Ovary (tissue), 10 donors: ENCODE measurements at places on chromosomes 3 and 15. TPM values are rescaled to one million over a fixed set of nuclear protein-coding genes. Genes with fewer than 3 reads are reported as not detected.

GRCh38 chr15:73944161-73945129 is 18.2 kb downstream of the LOXL1 start:
- DNase-seq, result no peak

GRCh38 chr3:187264021-187264420 is 27.5 kb downstream of the MASP1 start:
- no peak for DNase-seq

OXTR gene
- total RNA-seq, result 14.9 TPM

BUB1B gene
- 0.43 TPM for total RNA-seq

- DNase-seq, result no peak
These were observed 30.1 kb upstream of the XIRP1 start for GRCh38 chr3:39222462-39222861.

DNA sequence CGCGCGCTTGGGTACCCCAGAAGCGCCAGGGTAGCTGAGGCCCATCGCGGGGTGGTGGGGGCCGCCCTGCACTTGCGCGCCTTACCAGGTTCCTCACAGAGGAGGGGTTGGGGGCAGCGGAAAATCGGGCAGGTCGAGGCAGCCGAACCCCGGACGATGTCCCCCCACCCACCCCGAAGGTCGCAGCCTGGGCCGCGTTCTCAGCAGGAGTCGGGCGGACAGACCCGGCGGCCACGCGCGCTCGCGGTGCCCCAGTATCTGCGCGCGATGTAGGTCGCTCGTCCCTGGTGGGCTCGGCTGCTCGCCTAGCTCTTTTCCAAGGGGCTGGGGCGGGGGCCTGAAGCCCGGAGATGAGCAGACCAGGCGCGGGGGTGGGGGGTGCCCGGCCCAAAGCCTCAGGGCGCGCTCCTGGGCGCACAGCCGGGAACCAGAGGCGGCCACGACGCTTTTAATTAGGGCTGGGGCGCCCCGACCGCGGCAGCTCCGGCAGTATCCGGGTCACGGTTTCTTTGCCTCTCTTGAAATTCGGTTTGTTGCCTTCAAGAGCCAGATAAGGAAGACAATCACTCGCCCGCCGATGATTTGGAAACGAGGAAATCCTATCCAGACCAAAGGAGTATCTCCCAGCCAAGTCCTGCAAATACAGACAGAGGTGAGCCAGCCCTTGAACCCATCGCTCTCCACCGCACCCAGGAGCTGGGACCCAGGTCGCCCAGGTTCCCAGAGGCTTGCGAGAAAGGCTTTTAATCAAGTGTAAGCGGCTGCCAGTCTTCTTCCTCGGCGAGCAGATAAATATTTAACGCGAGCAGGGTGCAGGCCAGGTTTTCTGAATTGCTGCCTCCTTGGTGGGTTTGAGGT is 4.6 kb downstream of the SKOR1 start:
- no peak for DNase-seq

- peak; percentile 60 for DNase-seq
These were observed 21.3 kb downstream of the DUT start for GRCh38 chr15:48352474-48353072.

SV2B gene
- 0.26 TPM for total RNA-seq

IL17RD gene
- total RNA-seq, result 14.4 TPM

ARHGEF26 gene
- 11.7 TPM for total RNA-seq

SLC28A1 gene
- total RNA-seq, result not detected

NR1I2 gene
- 0.62 TPM for total RNA-seq

DNA sequence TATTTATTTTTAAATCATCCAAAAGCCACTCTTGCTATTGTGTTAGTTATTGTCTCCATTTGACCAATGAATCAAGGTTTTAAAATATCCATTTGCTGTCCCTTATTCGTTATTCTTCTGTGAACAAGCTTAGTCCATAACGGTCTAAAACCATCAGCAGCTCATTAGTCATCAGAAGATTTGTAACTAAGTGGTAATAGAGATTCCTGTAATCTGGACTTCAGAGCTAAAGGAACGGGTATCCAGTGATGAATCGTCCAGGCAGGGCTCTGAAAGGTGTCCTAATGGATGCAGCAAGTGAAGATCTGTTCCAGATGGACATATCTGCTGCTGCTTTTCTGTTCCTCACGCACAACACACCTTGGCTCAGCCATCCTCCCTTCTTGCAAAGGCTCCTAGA is 362.7 kb upstream of the CFAP20DC start:
- DNase-seq, result no peak

LRRC2 gene
- 4.6 TPM for total RNA-seq

DNA sequence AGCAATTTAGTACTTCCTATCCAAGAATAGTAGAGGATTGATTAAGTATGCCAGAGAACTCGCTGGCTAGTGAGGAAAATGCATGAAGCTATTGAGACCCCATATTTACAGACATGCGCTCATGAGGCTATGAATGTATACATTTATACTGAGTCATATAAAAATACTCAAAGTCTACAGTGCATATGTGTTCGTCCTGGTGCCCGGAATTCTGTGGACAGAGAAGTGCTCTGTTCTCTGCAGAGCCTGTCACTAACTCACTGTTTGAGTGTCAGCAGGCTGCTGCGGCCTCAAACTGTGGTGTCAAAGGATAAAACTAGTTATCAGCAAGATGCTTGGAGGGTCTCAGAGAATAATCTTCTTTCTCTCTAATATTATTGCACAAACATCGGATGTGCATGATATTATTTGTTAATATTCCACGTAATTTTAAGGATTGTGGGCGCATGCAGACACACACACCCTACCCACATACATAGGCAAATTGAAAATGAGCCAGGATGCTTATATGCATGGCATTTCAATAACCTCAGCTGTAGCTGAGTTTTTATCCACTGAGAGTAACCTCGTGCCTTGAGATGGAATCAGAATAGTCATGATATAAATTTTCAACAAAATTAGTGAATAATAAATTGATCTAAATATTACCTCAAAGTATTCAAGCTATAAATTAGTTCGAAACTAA is 50.0 kb upstream of the TSC22D2 start:
- no peak for DNase-seq

DNA sequence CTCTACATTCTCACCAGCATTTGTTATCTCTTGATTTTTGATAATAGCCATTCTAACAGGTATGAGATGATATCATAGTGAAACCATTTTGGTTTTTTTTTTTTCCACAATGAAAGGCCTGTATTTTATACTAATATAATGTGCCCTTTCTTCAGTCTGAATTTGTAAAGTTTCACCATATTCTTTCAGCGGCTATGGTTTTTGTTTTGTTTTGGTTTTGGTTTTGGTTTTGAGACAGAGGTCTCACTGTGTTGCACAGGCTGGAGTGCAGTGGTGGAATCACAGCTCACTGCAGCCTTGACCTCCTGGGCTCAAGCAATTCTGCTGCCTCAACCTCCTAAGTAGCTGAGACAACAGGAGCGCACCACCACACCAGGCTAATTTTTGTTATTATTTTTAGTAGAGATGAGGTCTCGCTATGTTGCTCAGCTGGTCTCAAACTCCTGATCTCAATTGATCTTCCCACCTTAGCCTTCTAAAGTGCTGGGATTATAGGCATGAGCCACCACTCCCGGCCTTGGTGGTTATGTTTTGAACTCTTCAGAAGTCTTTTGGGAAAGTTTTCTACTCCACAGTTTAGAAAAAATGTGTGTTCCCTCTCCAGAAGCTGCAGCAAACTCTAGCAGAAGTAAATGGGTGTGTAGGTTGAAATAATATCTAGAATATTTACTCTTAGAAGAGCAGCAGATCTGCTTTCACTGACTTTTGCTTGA is 110.2 kb upstream of the UMPS start:
- no peak for DNase-seq

GRCh38 chr15:100968050-100968966 is 49.2 kb downstream of the LRRK1 start:
- no peak for DNase-seq

SEMA5B gene
- 0.36 TPM for total RNA-seq

DNA sequence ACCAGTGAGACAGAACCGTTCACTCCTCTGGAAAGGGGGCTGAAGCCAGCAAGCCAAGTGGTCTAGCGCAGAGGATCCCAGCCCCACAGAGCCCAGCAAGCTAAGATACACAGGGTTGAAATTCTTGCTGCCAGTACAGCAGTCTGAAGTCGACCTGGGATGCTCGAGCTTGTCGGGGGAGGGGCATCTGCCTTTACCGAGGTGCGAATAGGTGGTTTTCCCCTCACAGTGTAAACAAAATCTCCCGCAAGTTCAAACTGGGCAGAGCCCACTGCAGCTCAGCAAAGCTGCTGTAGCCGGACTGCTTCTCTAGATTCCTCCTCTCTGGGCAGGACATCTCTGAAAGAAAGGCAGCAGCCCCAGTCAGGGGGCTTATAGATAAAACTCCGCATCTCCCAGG is 11.4 kb downstream of the CEP97 start:
- no peak for DNase-seq

DNA sequence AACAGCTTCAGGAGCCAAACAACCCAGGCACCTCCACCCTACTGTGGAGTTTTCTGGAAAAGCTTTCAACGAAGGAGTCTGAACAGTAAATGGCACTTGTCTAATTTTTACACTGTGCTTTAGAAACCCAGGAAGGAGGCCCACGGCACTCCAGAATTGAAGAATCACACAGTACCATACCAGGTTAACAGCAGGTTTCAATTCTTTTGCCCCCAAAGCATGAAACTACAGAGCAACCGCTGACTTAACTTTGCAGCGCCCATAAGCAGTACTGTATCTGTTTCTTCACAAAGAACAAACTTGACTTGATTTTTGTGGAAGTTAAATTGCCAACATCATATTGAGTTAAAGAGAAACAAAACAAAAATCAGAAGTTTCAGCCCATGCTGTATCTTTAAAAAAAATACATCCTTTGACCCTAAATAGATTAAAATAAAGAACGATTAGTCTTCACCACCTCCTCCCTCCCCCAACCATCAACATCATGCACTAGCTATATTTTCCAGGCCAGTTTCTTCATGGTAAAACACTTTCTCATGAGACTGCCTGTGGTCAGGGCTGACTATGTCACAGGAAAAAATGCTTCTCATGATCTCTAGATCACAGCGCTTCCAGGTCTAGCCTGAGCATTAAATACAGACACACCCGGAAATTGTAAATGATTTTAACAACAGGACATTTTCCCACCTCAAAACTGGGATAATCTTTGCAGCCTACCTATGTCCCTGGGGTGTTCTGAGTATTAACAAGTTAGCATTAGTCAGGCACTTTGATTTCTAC is 456.3 kb downstream of the FOXP1 start:
- no peak for DNase-seq
